Activated naive CD4-positive, alpha-beta T cell treated with anti-CD3 and anti-CD28 coated beads, Interleukin-2, amount 10 ng/mL, durations not matched to agents 5 hours and 36 hours (primary cell): ENCODE measurements at places on chromosomes 1 and 21. TPM values are rescaled to one million over a fixed set of nuclear protein-coding genes. Genes with fewer than 3 reads are reported as not detected.

Gene BGLAP
- 3.5 TPM for total RNA-seq

Gene OR2T29
- total RNA-seq, result not detected

Gene FCGR3A
- total RNA-seq, result 1.1 TPM

Gene SPRR3
- not detected for total RNA-seq

Gene ASAP3
- total RNA-seq, result 0.53 TPM

Gene FBXO2
- total RNA-seq, result 2.1 TPM

Gene TRIM46
- total RNA-seq, result 16.4 TPM

Gene SEC16B
- total RNA-seq, result not detected

Gene OR2T35
- not detected for total RNA-seq

Gene PLA2G2C
- total RNA-seq, result not detected

Gene SLC25A34
- 1.9 TPM for total RNA-seq

Gene C21orf58
- 47.8 TPM for total RNA-seq

Gene ELAVL4
- total RNA-seq, result not detected

Gene CLDN17
- total RNA-seq, result not detected

Gene ADCY10
- not detected for total RNA-seq

Gene CSF3R
- total RNA-seq, result 0.36 TPM

Gene TMPRSS2
- not detected for total RNA-seq

Gene C1QA
- not detected for total RNA-seq

Gene FABP3
- not detected for total RNA-seq

Gene TAS1R1
- total RNA-seq, result not detected

Gene LCE1C
- not detected for total RNA-seq

Gene GFI1
- 41.3 TPM for total RNA-seq

Gene TPTE
- not detected for total RNA-seq

Gene JAM2
- 0.30 TPM for total RNA-seq

Gene SFN
- 5.2 TPM for total RNA-seq

Gene KCNJ6
- not detected for total RNA-seq

Gene LCE1A
- not detected for total RNA-seq

Gene DCST2
- total RNA-seq, result 0.79 TPM

Gene DNALI1
- total RNA-seq, result not detected

Gene PLXNA2
- 0.36 TPM for total RNA-seq

Gene TRNP1
- 0.20 TPM for total RNA-seq

Gene MAP3K21
- total RNA-seq, result 1.9 TPM
